ENCODE measurements at places on chromosomes 4 and X.
A peak's percentile ranks its signal among the peaks of the same experiment; 100 is the strongest.

DNA sequence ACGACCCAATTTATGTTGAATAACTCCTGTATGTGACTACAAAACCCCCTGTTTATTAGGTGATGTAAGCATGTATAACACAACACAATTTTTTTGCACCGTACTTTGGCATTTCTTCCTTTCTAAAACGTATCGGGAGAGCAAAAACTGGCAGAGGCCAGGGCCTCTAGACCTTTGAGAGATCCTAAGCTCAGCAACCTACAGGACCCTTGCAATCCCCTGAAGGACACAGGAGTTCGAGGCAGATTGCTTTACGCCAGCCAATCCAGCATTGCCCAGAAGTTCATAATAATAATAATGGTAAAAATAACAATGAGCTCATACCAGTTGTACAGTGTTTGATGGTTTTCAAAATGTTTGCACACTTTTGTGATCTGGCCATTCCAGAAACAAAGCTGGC, 7.7 kb downstream of the NKX3-2 start:
- peak; percentile 15 for DNase-seq

GRCh38 chr4:158783785-158784184, 15.0 kb downstream of the FNIP2 start:
- DNase-seq: no peak

DNA sequence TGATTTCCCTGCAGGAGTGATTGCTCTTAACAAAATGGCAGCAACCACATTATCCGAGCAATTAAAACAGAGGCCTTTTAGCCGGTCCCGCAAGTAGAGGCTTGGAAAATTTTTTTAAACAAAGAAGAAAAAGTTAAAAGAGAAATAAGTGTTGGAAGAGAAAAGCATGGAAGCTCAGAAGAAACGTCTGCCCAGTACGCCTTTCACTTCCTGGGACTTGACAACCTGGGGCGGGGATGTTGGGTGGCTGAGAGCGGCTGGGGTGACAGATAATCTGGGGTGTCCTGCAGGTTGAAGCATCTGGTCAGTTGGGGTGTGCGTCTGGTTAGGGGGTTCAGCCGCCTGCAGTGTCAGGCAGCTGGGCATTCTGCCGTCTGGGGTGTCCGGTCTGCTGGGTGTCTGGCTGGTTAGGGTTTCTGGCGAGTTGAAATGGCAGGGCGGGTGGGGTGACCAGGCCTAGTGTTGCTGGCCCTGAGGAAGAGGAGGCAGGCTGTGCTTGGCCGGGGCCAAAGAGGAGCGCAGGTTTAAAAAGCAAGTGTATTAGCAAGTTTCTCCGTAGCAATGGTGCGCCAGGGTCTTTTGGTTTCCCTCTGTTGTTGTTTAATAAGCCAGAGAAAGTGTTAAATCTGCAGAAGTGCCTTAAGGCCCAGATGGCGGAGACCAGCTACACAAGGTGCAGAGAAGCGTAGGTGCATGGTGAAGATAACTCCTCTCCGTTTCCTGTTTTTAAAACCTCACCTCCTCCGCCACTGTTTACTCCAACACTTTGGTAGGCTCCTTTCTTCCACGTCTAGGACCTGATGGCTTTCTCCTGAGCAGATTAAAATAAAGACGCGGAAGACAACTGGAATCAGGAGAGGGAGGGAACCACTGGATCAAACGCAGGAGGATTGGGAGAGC, 5.6 kb downstream of the HAND2 start:
- peak; percentile 36 for DNase-seq

GRCh38 chr4:6768539-6768905, 14.0 kb upstream of the KIAA0232 start:
- no peak for DNase-seq

DNA sequence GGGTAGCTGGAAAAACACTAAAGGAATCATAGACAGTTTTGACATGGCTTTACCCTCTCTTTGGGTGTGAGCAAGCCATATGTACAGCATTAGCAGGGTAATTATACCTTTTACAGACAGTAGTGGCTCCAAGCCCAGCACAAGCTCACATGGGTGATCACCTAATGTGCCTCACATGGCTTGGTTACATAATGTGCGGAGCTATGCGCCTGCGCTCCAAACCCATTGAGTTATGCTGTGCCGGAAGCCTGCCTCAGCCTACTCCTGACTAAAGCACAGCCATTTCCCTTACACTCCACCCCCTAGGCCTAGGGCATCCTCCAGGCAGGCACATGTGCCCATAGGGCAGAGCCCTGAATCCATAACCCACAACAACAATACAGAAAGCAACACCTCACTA, 6.5 kb upstream of the TSPAN5 start:
- no peak for DNase-seq

DNA sequence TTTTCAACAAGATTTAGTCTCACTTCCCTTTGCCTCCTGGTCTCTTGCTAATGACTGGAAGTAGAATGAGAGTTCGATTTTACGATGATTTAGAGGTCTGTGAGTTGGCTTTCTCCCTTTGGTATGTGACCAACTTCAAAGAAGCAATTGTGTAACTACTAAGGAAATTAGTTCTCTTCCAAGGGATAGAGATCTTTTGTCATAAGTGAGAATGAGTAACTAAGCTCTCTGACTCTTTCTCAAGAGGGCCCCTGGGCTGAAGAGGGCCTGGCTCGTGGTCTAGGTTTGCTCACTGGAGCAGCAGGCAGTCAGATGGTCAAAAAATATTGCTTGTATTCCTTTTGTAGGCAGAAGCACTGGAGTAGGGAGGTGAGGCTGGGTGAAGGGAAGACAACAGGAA, 176.3 kb downstream of the ENOX2 start:
- no peak for DNase-seq

DNA sequence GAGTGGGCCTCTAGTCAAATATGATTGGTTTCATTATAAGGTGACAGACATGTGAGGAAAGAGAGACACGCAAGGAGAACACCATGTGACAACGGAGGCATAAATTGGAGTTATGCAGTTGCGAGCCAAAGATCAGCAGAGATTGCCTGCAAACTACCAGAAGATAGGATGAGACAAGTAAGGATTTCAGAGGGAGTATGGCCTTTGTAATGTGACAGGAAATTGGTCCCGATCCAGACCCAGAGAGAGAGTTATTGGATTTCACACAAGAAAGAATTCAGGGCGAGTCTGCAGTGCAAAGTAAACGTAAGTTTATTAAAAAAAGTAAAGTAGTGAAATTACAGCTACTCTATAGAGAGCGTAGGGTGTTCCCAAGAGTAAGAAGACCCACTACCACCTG, 35.7 kb upstream of the NDST4 start:
- no peak for DNase-seq

- no peak for DNase-seq
Measured at GRCh38 chr4:17492058-17492741, 19.7 kb downstream of the QDPR start.

GRCh38 chr4:155568641-155569220, 97.9 kb upstream of the GUCY1A1 start:
- DNase-seq: no peak

GRCh38 chr4:152606753-152607152, 70.9 kb upstream of the FBXW7 start:
- no peak for DNase-seq

DNA sequence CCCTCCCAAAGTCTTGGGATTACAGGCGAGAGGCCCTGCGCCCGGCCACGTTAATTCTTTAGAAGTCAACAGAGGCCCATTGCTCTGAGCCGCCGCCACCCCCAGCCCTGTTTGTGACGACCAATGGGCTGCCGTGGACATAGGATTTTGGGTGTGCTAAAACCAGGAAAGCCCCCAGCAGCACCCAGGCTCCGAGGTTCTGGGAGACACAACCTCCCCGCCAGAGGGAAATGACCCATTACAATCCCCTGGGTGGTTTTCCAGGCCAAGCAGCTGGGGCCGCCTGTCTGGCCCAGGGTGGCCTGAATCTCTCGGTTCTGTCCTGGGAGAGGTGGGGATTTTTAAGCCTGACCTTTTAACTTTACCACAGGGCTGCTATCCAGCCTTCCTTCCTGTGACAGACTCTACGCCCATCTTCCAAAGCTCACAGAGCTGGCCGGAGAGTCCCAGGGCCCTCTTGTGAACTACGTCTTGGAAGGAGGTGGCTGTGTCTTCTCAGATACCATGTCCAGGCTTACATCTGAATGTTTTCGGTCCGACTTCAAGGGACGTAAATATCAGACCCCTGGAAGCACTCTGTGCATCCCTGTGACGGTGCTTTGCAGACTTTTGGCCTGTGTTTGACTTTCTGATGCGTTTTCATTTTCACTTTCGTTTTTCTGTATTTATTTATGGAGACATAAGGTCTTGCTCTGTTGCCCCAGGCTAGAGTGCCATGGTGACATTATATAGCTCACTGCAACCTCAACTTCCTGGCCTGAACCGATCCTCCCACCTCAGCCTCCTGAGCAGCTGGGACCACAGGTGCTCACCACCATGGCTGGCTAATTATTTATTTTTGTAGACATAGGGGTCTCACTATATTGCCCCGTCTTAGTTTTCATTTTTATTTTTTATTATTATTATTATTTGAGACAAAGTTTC, 36.0 kb downstream of the P2RY8 start:
- peak; percentile 75 for DNase-seq

DNA sequence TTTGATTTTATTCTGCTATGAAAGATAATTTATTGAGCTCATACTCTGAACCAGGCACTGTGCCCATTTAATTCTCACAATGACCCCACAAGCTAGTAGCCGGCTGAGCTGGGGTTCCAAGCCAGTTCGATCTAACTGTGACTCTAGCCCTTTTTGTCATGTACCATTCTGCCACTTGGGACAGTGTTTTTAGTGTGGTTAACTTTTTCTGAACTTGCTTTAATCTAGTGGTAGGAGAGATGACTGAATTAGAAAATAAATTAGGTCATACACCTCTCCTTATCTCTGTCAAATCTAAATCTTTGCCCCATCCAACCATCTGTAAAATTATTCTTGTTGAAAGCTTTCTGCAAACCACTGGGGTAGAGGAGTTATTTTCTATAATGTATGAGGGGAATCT, 136.0 kb downstream of the CBR4 start:
- no peak for DNase-seq

- DNase-seq: peak; percentile 33
Measured at GRCh38 chr4:41213625-41214135, 662 bp downstream of the APBB2 start.

DNA sequence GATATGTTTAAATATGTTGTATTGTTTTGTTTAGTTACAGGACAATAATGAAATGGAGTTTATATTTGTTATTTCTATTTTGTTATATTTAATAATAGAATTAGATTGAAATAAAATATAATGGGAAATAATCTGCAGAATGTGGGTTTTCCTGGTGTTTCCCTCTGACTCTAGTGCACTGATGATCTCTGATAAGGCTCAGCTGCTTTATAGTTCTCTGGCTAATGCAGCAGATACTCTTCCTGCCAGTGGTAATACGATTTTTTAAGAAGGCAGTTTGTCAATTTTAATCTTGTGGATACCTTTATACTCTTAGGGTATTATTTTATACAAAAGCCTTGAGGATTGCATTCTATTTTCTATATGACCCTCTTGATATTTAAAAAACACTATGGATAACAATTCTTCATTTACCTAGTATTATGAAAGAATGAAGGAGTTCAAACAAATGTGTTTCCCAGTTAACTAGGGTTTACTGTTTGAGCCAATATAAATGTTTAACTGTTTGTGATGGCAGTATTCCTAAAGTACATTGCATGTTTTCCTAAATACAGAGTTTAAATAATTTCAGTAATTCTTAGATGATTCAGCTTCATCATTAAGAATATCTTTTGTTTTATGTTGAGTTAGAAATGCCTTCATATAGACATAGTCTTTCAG, 26.9 kb downstream of the NUDT6 start:
- DNase-seq: no peak

DNA sequence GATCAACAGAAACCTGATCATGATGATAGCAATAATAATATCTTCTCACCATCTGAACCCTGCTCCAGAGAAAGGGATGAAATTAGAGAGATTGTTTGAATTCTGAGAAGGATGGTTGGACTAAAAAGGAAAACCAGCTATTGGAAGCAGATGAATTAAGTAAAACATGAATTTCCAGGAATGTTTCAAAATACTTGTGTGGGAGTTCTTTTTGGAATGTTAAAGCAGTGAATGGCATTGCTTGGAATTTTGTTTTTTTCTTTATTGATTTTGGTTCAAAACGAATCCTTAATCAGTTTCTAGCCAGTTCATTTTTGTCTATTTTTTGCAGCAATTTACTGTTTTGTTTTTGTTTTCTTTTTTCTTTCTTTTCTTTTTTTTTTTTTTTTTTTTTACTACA, 150.3 kb downstream of the NHS start:
- no peak for DNase-seq

GRCh38 chr4:112279025-112279881, 6.5 kb downstream of the TIFA start:
- DNase-seq: no peak

DNA sequence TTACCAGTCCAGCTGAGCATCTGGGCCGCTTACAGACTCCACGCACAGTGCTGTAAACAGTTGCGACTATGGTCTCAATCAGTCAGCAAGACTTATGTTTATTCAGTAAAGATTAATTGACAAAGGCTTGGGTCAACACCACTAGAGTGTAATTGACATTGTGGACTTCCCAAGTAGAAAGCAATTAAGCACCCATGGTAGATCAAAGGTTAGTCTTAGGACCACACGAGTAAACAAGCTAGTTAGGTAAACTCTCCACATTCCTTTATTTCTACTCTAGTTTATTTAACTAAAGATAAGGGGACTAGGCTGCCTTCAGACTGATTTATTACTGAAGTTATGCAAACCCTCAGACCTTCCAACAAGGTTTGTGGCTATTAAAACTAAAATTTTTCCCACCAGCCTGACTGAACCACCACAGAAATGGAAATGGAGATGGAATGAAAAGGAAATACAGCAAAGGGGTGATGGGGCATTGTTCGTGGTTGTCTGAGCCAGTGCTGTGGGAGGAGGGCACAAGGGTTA, 44.2 kb downstream of the MTHFD2L start:
- DNase-seq: no peak

GRCh38 chr4:15333692-15334633, 93.9 kb upstream of the C1QTNF7 start:
- DNase-seq: no peak

GRCh38 chrX:22758807-22759481, 240.8 kb upstream of the DDX53 start:
- DNase-seq: no peak

DNA sequence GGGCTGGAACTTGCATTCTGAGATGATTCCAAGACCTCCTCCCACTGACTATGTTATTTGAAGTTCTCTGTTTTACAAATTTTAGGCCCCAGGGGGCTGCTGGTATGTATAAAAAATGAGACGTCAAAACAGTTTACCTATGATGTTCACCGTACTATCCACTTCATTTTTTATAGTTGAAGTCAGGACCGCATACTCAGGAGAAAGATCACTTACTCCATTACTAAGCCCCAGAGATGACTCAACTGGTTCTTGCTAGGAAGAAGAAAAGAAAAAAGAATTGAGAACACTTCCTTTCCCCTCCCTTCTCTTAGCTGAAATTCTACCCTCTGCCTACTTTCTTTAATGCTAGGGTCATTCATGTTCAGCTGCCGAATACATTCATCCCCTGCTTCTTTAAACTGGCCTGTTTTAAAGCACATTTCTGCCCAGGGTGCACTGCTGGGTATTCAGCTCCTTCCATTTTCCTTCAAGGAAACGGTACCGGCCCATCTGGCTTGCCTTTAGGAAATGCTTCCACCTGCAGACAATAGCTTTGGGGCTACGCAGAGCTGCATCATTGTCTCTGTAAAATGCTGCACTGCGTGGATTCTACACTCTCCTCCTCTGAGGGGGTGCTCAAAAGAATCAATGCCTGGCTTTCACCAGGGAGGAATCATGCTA, 66.2 kb downstream of the IRF2 start:
- no peak for DNase-seq

- no peak for DNase-seq
Measured at GRCh38 chrX:19795307-19795706, 92.1 kb downstream of the SH3KBP1 start.

- no peak for DNase-seq
Measured at GRCh38 chrX:155027509-155028066, 944 bp downstream of the FUNDC2 start.

- no peak for DNase-seq
Measured at GRCh38 chr4:100147198-100147597, 43.1 kb downstream of the DDIT4L start.
